ENCODE measurements at places on chromosomes 1 and 21. TPM values are rescaled to one million over a fixed set of nuclear protein-coding genes. Genes with fewer than 3 reads are reported as not detected.

Gene DRAXIN
- total RNA-seq = 0.06 TPM

Gene LEFTY1
- 106 TPM for total RNA-seq

DNA sequence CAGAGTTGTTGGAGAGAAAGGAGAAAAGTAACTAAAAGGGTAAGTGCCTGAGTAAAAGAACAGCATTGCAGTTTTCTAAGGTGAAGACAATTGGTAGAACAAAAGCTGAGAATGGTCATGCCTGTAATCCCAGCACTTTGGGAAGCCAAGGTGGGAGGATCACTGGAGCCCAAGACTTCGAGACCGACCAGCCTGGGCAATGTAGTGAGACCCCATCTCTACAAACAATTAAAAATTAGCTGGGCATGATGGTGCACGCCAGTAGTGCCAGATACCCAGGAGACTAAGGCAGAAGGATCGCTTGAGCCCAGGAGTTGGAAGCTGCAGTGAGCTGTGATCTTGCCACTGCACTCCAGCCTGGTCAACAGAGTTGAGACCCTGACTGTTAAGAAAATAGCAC, 15.2 kb upstream of the PGD start:
- no peak for DNase-seq

DNA sequence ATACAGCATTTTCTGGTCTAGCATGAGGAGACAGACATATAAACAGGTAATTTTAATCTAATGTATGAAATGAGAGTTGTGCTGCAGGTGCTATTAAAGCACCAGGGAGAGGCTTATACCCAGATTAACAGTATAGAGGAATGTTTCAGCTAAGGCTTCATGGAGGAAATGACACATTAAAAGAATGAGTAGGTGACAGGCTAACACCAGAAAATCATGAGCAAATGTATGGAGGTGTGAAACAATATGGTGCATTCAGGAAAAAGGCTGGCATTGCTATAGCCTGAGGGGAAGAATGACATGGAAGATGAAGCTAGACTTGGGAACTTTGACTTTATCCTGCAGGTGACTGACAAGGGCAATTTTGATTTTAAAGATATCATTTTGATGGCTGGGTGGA, 7.0 kb downstream of the ARPC5 start:
- no peak for DNase-seq

- DNase-seq = no peak
Observed at GRCh38 chr1:64348270-64348960, 121.5 kb upstream of the CACHD1 start.

Gene SPRR5
- total RNA-seq = not detected
